SK-N-DZ (cell line): ENCODE measurements at places on chromosomes 12 and 14.

DNA sequence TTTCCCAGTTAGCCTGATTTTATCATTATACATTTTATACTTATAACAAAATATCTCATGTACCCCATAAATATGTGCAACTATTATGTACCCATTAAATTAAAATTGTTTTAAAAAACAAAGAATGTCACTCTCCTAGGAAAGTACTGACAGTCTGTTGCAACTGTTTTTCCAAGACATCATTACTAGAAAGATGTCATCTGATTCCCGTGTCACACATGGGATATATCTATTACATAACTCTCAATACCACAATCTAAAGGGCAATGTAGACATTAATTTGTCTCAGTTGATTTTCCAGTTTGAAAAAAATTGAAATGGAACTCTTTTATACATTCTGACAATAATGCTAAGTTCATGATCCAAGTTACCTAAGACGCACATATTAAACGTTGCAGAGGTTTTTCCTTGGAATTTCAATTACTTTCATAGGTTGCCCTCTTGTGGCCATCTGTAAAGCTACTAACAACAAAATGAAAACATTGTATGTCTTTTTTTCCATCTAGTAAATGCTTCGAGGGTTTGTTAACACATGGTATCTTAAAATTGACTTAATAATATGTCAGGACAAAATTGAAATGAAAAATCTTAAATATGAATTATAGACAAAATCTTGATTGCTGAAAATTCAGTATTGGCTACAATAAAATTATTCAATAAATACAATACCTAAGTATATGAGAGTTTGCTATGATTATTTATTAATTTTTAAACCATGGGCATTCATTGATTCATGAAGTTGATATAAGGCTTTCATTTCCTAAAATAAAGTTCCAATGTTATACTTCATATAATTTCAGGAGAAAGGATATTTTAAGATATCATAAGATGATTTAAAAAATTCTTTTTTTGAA is 131.6 kb downstream of the PPFIA2 start:
- peak; percentile 66 for DNase-seq

DNA sequence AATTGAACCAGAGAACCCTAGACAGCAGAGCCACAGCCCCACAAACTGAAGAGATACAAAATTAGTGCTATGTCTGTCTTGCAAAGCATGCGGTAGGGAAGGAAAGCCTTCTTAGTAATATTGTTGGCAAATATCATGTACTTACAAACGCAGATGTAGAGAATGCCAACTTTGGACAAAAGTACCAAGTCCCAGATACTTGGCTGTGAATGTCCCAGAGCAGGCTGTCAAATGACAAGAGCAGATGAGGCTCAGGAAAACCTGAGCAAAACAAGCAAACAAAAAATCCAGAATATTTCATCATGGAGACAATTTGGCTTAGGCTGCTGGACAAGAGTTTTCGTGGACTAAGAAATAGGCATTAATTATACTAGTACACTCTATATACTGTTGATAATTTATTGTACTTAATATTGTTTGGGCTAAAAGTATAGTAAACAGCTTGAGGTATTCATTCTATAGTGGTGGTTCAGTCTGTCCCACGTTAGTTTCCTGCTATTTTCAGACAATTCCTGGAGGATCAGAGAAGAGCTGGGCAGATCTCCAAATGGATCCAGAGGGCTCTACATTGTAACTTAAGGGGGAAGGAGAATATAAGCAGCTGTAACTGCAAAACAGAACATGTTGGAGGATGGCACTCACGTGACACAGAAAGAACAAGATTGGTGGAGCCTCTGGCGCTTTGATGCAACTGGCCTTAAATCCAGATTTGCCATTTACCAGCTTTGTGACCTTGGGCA is 329.8 kb downstream of the ATP23 start:
- no peak for DNase-seq

DNA sequence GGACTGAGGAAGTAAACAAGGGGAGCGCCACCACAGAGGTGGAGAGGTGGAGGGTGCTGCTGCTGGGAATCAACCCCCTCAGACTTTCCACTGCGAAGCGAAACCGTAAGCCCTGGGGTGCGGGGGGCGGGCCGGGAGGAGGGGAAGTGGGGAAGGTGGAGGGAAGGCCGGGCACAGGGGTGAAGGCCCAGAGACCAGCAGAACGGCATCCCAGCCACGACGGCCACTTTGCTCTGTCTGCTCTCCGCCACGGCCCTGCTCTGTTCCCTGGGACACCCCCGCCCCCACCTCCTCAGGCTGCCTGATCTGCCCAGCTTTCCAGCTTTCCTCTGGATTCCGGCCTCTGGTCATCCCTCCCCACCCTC is at the start of gene LAG3:
Gene LAG3, plus strand, starts transcription at position 190 of the 365 bp plus-strand sequence. CDS start 333 bp downstream, outside the sequence.
- DNase-seq, result no peak

DNA sequence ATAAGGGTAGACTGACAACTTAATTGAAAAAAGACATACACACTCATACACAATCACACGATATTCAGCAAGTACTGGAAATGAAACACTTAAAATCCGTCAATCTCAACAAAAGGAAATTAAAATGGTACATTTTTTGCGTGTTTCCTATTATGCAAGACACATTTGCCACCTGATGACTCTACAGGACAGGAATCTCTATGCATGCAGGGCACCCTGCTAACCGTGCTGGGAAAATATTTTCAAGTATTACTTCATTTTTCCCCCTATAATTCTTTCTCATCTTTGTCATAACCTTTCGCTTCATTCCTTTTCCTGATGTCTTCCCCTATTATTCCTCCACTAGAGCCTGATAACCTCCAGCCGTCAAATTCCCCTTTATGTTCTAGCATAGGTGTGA is 150.2 kb downstream of the TMEM132D start:
- no peak for DNase-seq

DNA sequence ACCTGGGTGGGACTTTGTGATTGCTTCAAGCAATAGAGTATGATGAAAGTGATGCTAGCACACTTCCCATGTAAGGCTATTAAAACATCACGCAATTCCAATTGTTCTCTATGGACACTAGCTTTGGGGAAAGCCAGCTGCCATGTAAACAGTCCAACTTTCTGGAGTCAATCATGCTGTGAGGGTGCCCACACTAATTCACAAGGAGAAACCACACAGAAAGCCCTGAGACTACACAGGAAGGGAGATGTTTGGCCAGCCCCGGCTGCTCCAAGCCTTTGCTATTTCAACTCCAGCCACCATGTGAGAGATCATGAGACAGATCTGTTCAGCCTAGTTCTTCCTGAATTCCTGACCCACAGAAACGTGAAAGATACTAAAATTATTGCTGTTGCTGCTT is 96.3 kb downstream of the ST8SIA1 start:
- DNase-seq, result no peak

GRCh38 chr14:94501588-94502516 is 7.4 kb downstream of the SERPINA12 start:
- DNase-seq, result no peak

DNA sequence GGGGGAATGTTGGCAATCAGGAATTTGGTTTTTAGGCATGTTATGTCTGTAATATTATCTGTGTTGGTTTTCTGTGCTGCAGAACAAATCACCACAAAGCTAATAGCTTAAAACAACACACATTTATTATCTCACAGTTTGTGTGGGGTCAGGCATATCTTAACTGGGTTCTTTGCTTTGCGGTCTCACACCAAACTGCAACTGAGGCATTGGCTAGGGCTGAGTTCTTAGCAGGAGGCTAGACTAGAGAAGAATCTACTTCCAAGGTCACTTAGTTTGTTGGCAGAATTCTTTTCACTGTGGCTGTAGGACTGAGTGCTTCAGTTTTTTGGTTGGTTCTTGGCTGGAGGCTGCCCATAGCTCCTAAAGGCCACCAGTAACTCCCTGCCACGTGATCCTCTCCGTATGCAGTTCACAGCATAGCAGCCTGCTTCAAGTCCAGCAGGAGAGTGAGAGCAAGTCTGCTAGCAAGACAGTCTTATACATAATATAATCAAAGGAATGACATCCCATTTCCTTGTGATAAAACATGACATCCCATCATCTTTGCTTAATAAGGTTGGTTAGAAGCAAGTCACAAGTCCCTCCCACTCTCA is 21.6 kb downstream of the ATF1 start:
- DNase-seq, result no peak

DNA sequence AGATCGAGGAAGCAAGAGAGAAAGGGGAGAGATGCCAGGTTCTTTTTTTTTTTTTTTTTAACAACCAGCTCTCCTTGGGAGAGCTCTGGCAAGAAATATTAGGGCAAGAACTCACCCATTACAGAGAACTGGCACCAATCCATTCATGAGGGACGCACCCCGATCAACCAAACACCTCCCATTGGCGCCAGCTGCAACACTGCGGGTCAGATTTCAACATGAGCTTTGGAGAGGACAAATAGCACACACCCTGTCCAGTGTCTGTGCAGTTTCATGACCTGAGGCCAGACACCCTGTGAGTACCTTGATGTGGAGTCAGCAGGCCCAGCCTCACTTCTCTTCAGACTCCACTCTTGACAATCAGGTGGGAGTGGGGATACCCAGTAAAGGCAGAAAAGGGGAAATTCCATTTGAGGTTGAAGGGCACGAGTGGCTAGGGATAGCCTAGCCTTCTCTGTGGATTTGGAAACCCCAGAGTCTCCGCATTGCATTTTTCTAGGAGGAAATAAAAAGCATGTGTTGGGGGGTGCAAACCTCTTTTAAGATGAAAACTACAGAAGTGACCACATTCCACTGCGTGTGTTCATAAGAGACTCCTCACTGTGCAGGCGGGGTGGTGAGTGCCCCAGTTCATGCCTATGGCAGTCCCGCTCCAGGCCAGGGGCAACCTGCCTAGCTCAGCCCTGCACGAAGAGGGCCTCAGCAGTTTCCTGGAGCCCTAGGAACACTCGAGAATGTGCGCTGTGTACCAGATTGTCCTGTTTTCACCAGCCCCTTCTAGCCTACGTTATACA is 42.4 kb upstream of the GPATCH2L start:
- DNase-seq, result no peak

GRCh38 chr12:119020406-119021360 is 39.3 kb downstream of the SRRM4 start:
- peak; percentile 17 for DNase-seq

DNA sequence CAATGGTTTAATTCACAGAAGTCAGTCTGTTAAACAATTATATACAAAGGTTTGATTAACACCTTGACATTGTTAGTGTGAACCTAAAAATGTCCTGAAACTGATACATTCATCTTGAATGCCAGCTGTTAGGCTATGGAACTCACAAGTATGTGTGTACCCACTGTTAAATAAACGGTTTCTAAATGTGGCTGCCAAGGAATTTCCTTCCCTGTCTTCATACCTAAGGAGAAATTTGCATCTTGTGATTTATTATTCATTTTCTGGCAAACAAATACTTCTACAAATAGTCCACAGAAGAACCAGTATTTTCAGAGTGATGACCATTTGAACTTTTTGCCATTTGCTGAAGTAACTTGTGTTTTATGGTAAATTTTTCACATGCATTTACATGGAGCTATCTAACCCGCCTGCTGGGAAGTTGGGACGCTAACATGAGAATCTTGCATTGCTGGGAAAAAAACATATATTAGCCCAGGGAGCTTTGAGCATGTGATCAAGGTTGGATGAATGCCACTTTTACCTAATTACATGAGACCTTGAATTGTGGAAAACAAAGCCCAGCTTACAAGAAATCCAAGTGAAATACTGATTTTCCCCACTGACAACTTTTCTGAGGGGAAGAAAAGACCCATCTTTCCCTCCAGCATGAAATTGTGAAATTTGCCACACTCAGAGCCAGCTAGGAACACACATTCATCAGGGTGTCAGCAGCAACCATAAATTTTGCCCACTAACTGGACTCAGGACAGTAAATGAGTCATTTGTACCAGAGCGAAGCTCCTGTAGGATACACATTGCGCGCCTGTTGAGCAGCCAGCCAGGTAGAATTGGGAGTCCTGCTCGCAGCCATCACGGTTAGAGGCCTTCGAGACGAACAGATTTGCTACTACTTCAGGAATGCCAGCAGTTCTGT is 118.0 kb downstream of the KICS2 start:
- DNase-seq, result no peak

DNA sequence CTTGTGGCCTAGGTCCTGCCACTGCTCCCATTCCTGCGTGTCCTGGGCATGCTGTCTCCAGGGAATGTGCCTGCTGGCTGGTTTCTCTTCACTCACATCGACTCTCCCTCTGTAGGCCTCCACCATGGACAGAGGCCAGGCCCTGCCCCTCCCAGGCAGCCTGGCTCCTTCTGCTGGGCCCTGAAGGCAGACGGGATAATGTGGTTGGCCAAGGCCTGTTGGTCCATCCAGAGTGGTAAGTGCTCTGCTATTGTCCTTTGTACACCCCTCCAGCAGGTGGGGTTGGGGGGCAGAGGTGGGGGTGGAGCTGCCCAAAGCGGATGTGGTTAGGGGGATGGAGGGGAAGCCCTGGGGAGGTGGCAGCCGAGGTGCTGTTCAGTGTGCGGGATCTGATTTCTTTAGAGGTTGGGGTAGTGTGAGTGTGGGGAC is 9.5 kb upstream of the NR4A1 start:
- DNase-seq, result no peak

DNA sequence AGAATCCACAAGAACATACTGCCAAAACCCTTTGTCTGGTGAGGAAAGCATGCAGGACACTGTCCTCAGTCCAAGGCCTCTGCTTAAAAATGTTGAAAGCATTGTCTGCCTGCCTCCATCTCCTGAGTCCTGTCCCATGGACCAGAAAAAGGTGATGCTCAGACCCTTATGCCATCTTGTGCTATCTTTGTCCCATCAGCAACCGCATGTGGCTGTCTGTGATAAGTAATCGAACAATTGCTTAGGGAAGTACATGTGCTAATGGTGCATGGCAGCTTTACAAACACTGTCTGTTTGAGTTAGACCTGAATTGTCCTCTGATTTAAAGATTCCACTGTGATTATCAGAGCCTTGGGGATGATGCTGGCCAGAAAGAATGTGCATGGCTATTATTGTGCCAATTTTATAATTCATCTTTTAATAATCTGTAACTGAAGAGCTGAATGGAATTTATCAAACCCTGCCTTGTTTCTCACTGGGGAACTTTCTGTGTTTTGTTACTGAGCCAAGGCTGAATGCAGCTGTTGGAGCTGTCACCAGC is 177.5 kb downstream of the DACT1 start:
- DNase-seq, result no peak

GRCh38 chr14:71688576-71688975 is 243.7 kb upstream of the RGS6 start:
- DNase-seq, result no peak

DNA sequence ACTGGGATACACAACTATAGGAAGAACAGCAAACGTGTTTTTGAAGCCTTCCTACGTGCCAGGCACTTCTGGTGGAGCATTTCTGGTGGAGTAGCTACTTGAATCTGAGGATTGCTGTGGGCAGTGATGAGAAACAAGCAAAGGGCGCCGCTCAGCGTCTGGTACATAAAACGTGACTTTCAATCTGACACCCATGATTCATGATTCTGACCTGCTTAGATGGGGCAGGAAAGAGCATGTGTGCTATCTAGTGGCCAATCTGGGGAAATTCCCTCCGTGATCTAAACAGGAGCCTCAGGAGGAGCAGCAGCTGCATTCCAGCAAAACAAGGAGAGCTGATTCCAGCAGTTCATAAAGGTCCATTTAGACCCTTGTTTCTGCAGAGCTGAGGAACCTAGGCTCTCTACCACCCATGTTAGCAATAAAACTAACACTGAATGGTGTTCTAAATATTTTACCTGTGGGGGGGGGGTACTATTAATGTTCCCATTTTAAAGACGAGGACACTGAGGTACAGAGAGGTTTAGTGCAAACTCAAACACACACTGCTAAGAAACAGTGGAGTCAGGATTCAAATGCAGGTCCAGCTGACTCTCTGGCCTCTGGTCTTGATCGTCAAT is 37.8 kb downstream of the PAH start:
- peak; percentile 88 for DNase-seq

- peak; percentile 1 for DNase-seq
These were observed 391.2 kb downstream of the RAD51B start for GRCh38 chr14:68210729-68211299.
